ENCODE measurements at places on chromosomes 5 and 9.

GRCh38 chr5:150021491-150022157 lies 21.1 kb downstream of the HMGXB3 start:
- no peak for DNase-seq

DNA sequence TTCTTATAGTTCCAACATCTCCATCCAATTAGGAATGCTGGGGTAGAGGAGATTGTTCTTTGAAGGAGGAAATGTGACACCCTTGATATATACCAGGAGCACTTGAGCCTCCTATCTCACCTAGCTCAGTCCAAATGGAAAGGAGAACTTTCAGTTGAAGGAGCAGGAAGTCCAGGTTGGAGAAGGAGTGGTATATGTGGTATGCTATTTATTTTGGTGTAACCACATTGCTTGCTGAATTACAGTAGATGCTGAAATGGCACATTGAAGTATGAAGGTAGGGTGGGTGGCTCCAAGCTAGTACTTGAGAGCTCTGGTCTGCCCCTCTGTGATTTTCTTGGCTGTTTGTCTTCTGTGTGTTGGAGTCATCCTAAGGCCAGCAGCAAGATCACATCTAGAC lies 6.1 kb downstream of the CSNK1G3 start:
- DNase-seq: no peak

DNA sequence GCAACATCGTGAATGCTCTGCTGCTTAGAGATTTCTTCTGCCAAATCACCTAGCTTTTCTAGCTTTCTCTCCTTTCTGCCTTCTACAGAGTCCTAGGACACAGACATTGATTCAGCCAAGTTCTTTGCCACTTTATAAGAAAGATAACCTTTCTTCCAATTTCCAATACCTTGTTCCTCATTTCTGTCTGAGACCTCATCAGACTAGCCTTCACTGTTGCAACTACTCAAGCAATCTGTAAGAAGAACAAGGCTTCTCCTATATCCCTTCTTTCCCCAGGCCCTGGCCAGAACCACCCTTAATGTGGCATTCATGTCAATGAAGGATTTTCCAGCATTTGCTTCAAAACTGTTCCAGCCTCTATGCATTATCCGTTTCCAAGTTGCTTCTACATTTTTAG lies 24.3 kb downstream of the FBXO10 start:
- no peak for DNase-seq

- DNase-seq: no peak
Observed at GRCh38 chr5:168104811-168105481, 186.5 kb upstream of the WWC1 start.

DNA sequence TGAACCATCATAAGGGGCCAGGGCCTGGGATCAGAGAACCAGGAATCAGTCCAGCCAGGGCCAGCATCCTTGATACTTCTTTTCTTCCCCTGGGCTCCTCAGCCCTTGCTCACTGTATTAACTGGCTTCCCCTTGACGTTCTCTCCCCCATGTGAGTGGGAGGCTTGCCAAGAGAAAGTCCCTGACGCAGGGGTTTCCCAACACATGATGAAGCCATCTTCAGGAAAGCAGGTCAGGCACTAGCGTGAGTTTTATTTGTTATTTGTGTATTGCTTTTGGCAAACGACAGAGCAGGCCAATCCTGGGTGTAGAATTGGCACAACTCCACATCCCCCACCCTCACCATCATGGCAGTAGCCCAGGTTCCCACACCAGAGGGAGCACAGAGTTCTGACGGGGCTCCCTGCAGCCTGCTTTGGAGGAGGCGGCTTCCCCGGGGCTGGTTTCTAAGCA lies 165.5 kb upstream of the NFIL3 start:
- peak; percentile 33 for DNase-seq

DNA sequence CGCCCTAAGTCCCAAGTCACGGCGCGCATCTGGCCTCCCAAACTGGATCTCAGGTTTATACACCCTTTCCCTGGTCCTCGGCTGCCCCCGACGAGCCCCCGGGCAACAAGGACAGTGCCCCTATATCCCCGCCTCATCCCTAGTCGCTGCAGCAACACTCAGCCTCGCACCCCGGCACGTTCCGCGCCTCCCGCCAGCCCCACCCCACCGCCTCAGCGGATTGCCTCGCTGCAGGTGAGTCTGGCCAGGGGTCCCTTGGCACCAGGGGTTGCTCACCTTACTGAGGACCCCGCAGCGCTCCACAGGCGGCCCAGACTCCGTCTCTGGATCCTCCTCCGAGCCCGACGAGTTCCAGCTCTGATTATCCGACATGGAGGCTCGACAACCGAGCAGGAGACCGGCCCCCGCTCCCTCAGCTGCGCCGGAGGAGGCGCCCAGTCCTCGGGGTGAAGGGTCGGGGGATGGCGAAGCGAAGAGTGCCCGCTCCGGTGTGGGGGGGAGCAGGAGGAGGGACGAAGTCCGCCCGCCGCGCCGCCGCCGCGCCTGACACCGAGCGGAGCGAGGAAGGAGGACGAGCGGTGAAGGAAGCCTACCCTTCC lies 494 bp downstream of the CERT1 start:
- DNase-seq: no peak

GRCh38 chr5:13921578-13921977 lies 22.9 kb downstream of the DNAH5 start:
- no peak for DNase-seq

GRCh38 chr9:135048758-135049444 lies 38.6 kb upstream of the OLFM1 start:
- no peak for DNase-seq

- DNase-seq: no peak
Observed at GRCh38 chr9:7243838-7244237, 486.1 kb downstream of the KDM4C start.

DNA sequence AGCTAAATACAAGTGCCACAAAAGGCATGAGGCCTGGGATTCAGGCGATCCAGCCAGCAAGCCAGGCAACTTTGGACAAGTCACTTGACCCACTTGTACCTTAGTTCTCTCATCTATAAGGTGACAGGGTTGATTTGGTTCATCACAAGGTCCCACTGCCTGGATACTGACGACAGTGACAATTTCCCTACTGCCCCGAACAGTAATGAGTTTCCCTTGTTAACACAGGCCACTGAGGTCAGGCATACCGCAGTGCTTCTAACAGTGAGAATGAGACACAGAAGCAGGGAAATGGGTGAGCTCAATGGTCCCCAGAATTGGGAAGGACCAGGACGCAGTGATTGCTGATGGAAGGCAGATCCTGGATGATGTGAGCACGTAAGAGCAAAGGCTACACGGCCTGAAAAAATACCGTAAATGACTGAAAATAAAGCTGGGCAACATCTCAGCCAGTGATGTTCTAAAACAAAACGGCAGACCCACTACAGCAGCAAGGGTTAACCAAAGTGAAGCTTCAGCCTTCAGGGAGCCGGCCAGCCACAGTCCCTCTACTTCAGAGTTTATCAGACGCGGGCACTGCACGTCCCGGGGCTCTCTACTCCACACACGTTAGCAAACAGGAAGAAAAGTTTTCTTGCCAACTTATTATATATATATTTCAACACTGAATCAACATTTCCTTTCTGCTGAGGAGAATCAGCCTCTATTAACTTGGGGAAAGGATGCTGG lies 846 bp downstream of the MGAT1 start:
- no peak for DNase-seq

- no peak for DNase-seq
Observed at GRCh38 chr5:65834306-65834705, 92.1 kb upstream of the ERBIN start.

DNA sequence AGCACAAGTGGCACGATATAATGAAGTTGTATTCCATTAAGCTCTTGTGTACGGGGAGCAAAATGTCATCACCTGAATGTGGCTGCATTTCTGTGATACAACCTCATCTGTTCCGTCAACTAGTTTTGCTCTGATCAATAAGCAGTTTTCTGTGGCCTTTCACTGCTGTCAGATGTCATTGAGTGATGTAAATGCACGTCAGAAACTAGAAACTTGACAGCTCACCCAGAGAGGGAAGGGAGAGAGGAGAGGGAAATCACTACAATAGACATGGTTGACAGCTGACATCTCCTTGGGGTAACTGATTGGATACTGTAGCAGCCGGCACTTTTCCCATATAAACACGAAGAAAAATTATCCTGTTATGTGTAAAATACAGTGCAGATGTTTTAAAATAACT lies 62.7 kb downstream of the SNX24 start:
- no peak for DNase-seq

GRCh38 chr5:67215519-67216471 lies 19.2 kb upstream of the CD180 start:
- DNase-seq: no peak

DNA sequence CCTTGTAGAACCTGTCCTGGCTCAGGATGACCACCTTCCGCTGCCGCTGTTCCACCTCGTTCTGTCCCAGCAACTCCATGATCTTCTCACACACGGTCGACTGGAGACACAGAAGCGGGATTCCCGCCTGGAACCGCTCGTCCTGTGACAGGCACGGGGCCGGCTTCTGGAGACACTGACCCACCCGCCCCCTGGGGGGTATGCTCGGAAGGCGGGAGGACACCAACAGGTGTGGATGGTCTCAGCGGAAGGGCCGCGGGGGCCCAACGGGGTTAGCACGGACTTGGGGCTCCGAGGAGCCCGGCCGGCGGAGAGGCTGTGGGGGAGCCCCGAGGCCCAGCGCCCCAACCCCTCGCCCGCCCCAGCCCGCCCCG lies 530 bp downstream of the UCK1 start:
- no peak for DNase-seq

GRCh38 chr5:154179846-154180710 lies 10.5 kb upstream of the GALNT10 start:
- DNase-seq: peak; percentile 14

DNA sequence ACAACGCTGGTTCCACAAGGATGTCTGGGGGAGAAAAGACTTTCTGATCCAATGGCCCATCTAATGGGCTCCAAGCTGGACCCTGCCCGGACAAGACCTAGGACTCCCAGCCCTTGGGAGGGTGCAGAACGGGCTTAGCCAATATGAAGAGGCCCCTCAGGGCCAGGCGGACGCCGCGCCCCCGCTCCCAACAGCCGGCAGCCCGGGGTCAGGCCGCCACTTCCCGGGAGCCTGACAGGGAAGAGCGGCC lies 493 bp downstream of the P4HA2 start:
- no peak for DNase-seq

DNA sequence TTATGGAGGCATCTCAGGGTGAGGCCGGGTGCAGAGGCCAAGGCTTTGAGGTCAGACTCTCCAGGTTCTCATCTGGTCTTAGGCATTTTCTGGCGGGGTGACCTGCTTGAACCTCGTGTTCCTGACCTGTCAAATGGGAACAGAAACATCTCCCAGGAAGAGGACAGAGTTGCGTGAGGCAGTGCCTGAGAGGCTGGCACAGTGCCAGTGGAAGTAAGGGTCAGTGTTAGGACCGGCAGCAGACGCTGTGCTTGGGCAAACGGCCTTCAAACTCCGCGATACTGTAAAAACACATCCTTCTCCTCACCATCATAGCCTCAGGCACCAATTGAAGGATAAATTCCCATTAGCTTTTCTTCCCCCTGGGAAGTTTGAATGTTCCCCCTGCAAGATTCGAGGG lies 55.6 kb upstream of the FCN2 start:
- no peak for DNase-seq

- no peak for DNase-seq
Observed at GRCh38 chr5:157971571-157972216, 112.7 kb upstream of the CLINT1 start.

- no peak for DNase-seq
Observed at GRCh38 chr9:91733006-91733624, 216.9 kb downstream of the ROR2 start.

DNA sequence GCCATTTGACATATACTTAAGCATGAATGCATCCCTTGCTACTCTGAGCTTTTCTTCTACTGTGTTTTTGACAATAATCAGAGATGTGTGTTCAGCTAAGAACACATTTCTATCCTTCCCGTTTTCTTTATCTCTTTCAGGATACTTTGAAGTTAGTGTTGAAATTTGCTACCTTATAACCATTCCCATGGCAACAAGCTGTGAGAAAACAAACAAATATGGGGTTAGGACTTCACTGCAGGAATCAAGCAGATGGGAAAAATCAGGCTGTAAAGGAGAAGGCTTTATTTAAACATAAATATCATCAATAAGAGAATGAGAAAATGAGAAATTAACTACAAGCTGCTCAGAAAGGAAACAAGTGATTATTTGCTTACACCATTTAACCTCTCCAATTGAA lies 35.2 kb downstream of the ZCCHC9 start:
- DNase-seq: no peak

DNA sequence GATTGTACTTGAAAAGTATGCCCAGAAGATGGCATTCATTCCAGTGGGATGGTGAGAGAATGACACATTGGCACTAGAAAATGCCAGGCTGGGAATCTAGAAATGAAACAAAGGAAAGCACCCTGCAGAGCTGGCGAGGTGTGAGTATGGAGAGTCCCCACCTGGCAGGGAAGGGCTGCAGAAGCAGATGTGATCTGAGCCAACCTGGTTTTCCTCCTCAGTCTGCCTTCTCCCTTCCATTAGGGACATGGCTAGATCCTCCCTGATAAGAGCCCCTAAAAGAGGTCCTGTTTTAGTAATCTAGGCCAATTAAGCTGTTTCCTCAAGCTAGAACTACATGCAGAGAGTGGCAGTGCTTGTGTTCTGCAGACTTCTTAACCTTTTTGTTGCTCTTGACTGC lies 24.7 kb upstream of the TNFSF15 start:
- DNase-seq: no peak

GRCh38 chr9:64773491-64773931 lies 511.5 kb downstream of the FOXD4L5 start:
- no peak for DNase-seq

DNA sequence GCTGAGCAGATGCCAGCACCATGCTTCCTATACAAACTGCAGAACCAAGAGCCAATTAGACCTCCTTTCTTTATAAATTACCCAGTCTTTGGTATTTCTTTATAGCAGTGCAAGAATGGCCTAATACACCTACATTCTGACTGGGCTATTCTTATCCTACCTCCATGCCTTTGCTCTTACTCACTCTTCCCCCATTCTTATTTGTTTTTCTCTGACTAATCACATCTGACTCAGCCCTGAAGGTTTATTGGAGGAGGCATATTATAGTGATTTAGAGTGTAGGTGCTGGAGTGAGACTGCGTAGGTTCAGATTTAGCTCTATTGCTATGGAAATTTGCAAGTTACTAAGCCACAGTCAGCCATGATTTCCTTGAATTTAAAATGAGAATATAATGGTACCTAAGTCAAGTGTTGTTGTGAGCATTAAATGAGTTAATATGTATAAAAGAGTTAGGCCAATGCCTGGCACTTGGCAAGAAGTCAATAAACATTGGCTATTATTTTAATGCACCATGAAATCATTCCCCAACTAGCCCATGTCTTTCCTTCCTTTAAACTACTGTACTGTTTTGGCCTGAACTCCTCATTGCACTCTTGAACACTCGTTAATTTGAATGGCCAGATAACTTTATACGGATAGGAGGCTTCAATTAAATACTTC lies 531.2 kb upstream of the ZNF608 start:
- DNase-seq: peak; percentile 94

DNA sequence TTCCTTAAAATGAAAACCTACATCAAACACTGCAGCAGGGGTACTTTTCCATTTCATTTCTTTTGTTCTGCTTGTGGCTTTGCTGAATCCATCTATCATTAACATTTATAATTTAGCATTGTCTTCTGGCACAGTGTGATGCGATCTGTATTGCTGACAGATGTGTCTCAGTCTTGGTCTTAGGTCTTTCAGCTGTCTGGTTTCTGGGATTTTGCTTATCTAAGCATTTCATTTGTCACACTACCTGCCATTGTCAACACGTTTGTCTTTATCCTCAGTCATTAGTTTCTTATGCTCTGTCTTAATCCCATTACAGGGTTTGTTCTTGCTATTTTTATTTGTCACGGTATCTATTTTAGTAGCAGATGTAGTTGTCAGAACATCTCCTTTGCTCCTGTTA lies 303.1 kb downstream of the IZUMO3 start:
- DNase-seq: no peak

Data from NCI-H226 (cell line).